ENCODE measurements at places on chromosomes 4 and X.

DNA sequence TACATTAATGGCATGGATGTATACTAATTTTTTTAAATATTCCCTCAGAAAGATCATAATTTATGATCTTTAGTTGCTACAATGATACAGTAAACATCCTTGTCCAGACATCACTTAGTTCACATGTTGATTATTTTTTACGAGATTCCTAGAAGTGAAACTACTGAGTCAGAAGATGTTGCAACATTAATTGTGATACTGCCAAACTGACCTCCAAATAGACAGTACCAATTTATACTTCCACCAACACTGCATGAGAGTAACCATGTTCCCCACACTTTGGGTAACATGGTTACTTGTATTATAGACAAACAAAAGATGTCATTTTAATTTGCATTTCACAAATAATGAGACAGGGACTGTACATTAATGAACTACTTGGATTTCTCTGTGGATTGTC is 19.6 kb downstream of the RCHY1 start:
- no peak for DNase-seq

DNA sequence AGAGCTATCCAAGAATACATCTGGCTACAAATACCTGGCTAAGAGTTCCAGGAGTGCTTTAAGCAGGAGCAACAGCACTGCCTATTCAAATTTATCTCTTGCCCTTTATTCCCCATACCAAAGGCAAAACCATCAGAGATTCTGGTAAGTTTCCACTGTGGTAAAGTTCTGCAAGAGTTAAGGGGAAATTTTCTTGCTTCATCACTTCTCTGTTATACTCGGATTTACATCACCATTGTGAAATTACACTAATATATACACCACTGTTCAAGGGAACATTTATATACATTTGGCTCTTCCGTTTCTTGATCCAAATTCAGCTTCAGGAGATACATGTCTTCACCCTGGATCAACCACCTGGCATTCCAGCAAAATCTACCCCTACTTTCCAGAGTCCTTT is 70.8 kb upstream of the PTPN13 start:
- no peak for DNase-seq

- DNase-seq: no peak
Observed at GRCh38 chrX:154021131-154021611, 1.5 kb upstream of the IRAK1 start.

DNA sequence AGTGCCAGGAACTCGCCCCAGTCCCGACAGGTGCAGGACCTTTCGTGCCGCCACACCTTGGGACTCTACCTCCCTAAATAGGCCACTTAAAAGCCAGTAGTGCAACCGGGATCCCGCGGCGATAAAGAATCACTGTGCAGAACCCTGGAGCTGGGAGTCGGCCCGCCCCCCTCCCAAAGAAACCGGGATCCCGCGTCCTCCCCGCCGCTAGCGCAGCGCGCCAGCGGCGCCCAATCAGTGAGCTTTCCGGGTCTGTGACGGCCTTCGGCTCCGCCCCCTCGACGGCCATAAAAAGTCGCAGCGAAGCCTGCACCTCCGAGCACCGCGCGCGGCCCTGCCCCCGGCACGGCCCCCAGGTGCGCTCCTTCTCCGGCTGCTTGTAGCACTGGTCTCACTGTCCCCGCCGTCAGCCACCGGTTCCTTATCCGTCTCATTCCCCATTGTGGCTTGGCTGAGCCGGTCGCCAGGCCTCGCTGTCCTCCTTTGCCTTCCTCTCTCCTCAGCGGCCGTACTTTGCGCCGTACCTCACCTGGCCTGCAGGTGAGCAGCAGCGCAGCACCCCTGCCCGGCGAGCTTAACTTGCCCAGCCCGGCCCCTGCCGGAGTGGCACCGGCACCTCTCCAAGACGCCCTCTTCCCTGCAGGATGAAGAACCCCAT is at the start of gene LRAT:
Gene LRAT, plus strand, starts transcription at position 318 of the 658 bp plus-strand sequence. Its CDS starts 327 bp downstream, at position 645.
- no peak for DNase-seq

DNA sequence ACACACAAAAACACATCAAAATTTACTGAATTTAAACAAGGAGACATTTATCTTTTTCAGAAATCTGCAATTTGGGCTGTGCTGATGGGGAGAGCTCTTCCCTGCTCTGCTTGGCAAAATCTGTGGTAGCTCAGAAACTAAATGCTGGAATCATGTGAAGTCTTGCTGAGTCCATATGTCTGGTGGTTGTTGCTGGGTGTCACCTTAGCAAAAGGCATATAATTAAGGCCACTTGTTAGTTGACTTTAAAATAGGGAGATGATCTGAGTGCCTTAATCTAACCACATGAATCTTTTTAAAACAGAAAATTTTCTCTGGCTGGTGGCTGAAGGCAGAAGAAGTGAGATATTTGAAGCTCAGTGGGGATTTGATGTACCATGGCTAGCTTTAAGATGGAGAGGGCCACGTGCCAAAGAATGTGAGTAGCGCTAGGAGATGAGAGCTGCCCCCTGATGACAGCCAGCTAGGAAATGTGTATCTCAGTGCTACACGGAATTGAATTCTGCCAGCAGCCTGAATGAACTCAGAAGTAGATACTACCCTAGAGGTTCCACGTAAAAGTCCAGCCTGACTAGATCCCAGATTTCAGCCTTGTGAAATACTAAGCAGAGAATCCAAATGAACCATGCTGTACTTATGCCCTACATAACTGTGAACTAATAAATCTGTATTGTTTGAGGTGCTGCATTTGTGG is 7.6 kb upstream of the GUF1 start:
- no peak for DNase-seq

Data from stimulated activated CD4-positive, alpha-beta T cell treated with anti-CD3 and anti-CD28 coated beads, Interleukin-1b, Interleukin-23, amount 100 ng/mL, for 1 hour (primary cell).